Posterior cingulate gyrus (tissue), 11 donors: ENCODE measurements at places on chromosomes 7 and 10.

GRCh38 chr7:17013204-17013603 is 131.4 kb upstream of the AGR3 start:
- no peak for DNase-seq

- DNase-seq, result no peak
Measured at GRCh38 chr7:134307320-134307719, 9.4 kb downstream of the SLC35B4 start.

- DNase-seq, result no peak
Measured at GRCh38 chr7:118142012-118142411, 42.0 kb upstream of the LSM8 start.

GRCh38 chr10:71713135-71714030 is 6.2 kb downstream of the C10orf105 start:
- DNase-seq, result peak; percentile 92

DNA sequence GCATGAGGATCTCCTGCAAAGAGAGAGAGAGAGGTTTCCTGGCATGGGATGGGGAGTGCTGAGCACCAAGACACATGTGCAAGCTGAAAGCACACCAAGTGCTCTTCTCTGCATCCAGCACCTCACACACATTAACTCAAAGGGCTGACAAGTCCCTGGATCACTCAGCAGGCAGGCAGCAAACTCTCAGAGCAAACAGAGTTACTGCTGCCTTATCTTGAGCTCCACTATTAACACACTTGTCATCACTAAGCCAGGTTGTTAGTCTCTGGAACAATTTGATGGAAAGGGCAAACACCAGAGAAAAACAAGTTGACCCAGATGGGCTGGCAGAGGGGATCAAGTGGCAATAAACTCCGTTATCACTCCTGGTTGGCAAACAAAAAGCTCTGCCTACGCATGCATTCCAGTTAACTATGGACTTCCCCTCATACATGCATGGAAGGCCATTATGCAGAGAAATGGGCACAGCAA is 349.9 kb downstream of the KCNMA1 start:
- DNase-seq, result peak; percentile 25

DNA sequence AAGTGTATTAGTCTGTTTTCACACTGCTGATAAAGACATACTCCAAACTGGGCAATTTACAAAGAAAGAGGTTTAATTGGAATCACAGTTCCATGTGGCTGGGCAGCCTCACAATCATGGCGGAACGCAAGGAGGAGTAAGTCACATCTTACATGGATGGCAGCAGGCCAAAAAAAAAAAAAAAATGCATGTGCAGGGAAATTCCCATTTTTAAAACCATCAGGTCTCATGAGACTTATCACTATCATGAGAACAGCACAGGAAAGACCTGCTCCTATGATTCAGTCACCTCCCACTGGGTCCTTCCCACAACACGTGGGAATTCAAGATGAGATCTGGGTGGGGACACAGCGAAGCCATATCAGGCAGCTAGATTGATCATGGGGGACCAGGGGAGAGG is 136.8 kb downstream of the EXOC4 start:
- no peak for DNase-seq
